ENCODE measurements at places on chromosomes 4 and X. TPM values are rescaled to one million over a fixed set of nuclear protein-coding genes. Genes with fewer than 3 reads are reported as not detected.

Gene MSX1
- total RNA-seq, result 1.1 TPM

GRCh38 chr4:16122308-16122711 lies 38.5 kb upstream of the PROM1 start:
- no peak for DNase-seq

- no peak for DNase-seq
Observed at GRCh38 chr4:108821351-108821930, 58.6 kb upstream of the ETNPPL start.

- no peak for DNase-seq
Observed at GRCh38 chr4:156824451-156825060, 147.0 kb downstream of the PDGFC start.

Gene TLR8
- total RNA-seq, result 7.3 TPM

DNA sequence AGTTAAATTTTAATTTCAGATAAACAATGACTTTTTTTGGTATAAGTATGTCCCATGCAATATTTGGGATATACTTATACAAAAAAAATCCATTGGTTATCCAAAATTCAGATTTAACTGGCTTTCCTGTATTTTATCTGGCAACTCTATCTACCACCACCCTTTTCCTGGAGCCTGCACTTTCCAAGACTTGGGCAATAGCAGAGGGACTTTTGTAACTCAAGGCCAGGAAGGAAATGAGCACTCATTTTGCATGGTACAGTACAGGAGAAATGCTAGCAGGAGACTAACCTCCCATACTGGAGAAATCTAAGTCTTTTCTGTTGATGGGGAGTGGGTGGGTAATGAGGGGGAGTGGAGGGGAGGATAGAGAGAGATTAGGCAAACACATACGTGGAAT lies 37.7 kb upstream of the PLAC1 start:
- DNase-seq, result no peak

GRCh38 chr4:87390551-87390890 lies 467 bp downstream of the HSD17B11 start:
- no peak for DNase-seq

- DNase-seq, result no peak
Observed at GRCh38 chr4:145884775-145885174, 53.8 kb downstream of the ZNF827 start.

Gene LRIT3
- total RNA-seq, result 0.20 TPM

GRCh38 chrX:44225667-44226066 lies 117.8 kb downstream of the EFHC2 start:
- DNase-seq, result no peak

GRCh38 chr4:27662426-27662825 lies 801.8 kb downstream of the STIM2 start:
- DNase-seq, result no peak

DNA sequence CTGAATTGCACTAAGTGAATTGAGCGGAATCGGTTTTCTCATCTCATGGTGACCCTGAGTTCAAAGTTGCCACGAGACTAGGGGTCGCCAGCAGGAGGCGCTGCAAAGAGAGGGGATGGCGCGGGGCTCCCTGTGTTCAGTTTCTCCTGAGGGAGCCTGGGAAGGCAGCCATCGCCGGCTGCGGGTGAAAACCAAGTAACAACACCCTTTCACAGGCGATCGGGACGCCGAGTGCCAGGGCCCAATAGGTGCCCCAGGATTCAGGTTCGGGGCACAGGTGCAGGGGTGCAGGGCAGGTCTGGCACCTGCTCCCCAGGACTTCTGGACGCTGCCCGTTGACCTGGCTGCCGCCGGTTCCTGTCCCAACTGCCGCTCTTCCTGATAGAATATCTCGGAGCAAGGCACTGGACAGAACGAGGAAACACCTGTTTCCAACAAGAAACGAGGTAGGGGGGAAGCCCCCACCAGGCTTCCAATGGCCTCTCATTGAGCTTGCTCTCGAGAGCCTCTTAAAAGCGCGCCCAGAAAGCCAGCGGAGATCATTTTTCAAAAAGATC lies 1.1 kb upstream of the FGF16 start:
- no peak for DNase-seq

GRCh38 chr4:54668014-54668611 lies 10.4 kb downstream of the KIT start:
- no peak for DNase-seq

GRCh38 chrX:33840176-33840575 lies 291.9 kb downstream of the FAM47A start:
- DNase-seq, result no peak

Gene MTMR8
- total RNA-seq, result 2.5 TPM

- no peak for DNase-seq
Observed at GRCh38 chrX:110276778-110277177, 41.1 kb downstream of the AMMECR1 start.

Gene TMEM154
- 18.7 TPM for total RNA-seq

Gene BEX4
- total RNA-seq, result 26.3 TPM

Gene TMPRSS11F
- total RNA-seq, result not detected

DNA sequence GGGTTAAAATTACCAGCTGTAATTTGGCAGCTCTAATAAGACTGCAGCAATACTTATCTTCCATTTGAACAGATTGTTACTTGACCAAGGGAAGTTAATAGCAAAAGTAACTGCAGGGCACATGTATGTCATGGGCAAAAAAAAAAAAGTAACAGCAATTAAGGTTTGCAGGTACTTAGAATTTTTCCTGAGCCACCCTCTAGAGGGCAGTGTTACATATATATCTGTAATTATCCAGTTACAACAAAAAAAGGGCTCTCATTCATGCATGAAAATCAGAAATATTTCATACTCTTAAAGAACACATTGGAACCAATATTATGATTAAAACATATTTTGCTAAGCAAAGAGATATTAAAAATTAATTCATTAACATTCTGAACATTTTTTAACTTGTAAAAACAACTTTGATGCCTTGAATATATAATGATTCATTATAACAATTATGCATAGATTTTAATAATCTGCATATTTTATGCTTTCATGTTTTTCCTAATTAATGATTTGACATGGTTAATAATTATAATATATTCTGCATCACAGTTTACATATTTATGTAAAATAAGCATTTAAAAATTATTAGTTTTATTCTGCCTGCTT lies 25.1 kb downstream of the XIAP start:
- DNase-seq, result no peak

DNA sequence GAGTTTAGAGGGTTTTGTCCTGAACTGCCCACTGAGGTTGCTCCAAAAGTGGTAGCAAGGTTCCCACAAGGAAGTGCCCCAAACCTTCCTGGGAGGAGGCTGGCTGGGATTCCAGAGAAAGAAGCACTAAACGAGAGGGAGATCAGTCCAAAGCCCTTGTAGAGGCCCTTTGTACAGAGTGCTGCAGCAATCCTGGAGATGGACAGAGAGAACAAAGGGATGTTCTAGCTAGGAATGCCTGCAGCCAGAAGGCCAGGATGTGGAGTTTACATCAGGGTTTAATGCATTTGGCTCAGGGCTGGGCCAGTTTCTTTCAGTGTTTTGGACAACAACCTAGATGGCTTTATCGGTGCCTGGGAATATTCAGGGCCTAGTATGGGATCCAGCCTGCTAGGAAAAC lies 2155.1 kb upstream of the AGA start:
- no peak for DNase-seq

GRCh38 chr4:150583287-150584110 lies 1.5 kb downstream of the MAB21L2 start:
- DNase-seq, result peak; percentile 20

Gene NXF2
- not detected for total RNA-seq

DNA sequence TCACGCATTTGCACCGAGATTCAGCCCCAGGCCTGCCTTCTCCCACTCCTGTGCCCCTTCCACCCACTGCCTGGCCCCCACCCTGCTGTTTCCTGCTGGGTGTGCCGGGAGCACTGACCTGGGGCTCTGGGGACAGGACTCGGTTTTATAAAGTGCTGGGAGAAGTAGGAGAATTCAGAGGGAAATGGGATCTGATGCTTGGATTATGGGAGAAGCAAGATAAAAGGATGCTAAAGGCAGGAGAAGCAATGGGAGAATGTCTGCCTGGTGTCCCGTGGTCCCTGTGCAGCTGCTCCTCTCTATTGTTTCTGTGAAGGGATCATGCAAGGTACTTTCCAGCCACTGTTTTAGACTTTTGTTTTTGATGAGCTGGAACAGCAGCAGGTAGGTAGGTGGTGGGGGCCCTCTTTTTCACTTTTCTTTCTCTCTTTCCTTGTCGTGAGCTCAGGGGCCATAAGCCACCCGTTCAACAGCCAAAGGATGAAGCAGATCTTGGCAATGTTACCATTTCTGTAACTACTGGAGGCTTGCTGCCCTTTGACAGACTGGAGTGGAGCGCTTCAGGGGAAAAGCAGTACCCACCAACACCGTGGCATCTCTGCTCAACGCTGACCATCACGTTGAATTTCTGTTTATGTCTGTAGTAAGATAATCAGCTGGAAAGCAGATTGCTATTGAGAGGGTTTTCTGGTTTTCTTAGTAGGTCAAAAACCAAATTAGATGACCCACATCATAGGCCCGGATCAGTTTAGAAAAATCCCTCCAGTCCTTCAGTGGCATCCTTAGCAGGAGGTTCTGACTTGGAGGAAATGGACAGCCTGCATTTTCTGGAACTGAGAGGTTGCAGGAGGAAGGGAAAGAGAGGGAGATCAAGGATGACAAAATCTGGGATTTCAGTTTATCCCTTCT lies 63.8 kb upstream of the ENPP6 start:
- no peak for DNase-seq

DNA sequence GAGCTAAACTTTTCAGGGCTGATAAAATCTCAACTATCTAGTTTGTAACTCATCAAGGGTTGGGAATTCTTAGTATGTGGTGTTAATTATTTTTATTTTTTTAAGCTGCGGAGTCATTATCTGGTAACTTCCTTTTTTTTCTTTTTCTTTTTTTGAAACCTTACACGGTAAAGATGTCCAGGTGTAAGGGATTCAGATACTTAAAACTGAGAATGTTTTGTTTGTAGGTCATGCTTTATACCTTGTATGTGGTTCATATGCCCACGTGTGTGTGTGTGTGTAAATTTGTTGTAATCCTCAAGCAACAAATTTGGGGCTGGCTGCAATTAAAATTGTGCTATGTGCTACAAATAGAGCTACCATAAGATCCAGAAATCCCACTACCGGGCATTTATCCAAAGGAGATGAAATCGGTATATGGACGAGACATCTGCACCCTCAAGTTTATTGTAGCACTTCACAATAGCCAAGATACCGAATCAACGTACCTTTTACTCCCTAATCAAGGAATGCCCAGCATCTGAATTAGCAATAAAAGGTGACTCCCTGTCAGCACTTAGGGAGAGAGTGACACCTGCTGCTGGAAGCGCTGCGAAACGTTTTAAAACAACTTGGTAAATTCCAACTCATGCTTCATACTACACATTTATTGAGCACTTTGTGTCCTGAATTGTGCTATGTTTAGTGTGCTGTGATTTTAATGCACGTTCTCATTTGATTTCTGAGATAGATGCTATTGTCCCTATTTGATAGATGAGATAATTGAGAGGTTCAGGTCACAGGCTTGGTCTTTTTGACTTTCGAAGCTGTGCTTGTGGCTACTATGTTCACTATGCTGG lies 16.1 kb downstream of the MSMO1 start:
- DNase-seq, result no peak

DNA sequence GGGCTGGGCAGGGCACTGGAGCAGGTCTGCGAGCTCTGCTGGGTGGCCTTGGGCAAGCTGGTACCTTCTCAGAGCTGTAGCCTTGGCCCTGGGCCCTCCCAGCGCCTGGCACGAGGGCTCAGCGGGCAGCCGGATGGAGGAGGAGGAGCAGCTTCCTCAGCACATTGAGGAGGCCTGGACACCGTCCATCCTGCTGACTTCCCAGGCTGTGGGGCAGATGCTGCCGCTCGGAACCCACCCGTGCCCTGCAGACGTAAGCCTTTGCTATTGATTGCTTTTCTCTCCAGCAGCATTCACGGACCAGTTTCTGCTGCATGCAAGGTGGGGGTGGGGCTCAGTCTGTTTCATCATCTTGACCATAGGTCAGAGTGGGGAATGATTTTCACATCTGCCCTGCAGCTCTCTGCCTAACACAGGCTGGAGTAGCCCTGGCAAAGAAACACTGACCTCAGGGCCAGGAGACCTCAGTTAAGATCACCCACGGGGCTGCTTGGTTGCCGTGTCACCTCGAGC lies 80.7 kb upstream of the PSAPL1 start:
- no peak for DNase-seq

GRCh38 chr4:151691639-151692442 lies 69.0 kb downstream of the GATB start:
- DNase-seq, result no peak

DNA sequence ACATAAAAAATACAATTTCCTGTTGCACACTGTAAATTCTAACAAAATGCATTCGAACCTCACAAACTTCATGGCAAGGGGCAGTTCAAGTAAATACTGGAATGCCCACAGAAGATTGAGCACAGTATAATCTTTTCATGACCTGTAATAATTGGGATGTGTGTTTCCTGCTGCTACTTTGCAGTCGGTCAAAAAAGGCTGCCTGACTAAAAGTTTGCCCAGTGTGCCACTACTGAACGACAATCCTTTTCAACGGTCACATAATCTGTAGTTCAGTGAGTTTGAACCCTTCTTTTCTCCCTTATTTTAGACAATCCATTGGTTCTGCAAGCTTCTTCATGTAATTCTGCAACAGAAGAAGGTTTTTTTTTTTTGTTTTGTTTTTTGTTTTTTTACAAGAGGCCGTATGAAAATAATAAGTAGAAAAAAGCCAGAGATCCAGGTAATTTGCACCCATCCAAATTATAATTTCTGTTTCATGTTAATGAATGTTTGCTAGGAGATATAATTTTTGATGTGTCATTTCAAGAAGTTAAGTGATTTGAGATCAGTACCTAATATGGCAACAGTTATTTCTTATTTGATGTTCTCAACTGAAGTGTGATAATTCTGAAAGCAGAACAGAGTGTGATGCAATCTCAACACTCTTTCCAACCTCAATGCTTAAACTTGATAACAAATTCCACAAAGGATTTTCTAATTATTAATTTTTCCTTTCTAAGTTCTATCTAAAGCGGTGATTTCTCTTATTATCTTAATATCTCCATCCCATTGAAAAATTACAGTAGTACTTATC lies 237.6 kb downstream of the FSTL5 start:
- no peak for DNase-seq

- no peak for DNase-seq
Observed at GRCh38 chrX:57353472-57354132, 67.1 kb downstream of the FAAH2 start.

GRCh38 chr4:1608821-1609500 lies 75.2 kb downstream of the FAM53A start:
- DNase-seq, result no peak

Gene DIPK2B
- total RNA-seq, result 3.3 TPM

DNA sequence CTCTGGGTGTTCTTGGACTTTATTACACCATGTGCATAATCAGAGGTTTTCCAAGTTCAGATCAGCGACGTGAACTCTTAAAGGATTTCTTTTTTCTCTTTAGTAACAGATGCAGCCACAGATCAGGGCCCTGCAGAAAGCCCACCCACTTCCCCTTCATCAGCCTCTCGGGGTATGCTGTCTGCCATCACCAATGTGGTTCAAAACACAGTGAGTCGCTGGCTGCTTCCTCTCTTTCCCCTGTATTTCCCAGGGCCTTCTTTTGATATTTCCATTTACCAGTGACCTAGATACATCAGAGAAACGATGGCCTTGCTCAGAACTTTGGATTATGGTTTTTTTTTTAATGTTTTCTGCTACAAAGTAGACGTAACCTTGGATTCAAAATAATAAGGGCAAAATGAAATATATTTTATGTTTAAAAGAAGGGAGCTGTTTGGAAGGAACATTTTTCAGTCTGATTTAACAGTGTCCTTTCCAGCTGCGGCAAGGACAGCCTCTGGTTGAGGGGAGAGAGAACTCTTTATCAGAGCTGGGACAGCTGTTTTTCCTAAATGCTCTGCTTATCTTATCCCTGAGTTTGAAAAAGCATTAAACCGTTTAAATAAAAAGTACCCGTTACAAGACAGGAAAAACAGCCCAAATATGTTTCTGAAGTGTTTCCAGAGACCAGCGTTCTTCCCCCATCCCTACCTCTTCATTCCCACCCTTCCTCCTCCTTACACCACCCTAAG lies 38.2 kb downstream of the FAM114A1 start:
- no peak for DNase-seq

All from upper lobe of left lung (tissue), 6 donors.